ENCODE measurements at places on chromosomes 1 and 21. TPM values are rescaled to one million over a fixed set of nuclear protein-coding genes. Genes with fewer than 3 reads are reported as not detected.

The RHCE gene
- 0.20 TPM for total RNA-seq

The GUCA2A gene
- not detected for total RNA-seq

The NGF gene
- 0.20 TPM for total RNA-seq

The TMEM81 gene
- total RNA-seq = 1.5 TPM

The AADACL3 gene
- total RNA-seq = not detected

The SMIM12 gene
- total RNA-seq = 24.6 TPM

The S100A7A gene
- total RNA-seq = not detected

The RXFP4 gene
- total RNA-seq = not detected

The CYP4Z1 gene
- not detected for total RNA-seq

The C1orf174 gene
- 31.7 TPM for total RNA-seq

The XCL1 gene
- total RNA-seq = not detected

The CD164L2 gene
- not detected for total RNA-seq

The PRKCZ gene
- total RNA-seq = 1.8 TPM

The TSPAN1 gene
- total RNA-seq = 0.20 TPM

The ARHGEF19 gene
- total RNA-seq = 2.6 TPM

The HAO2 gene
- total RNA-seq = not detected

The TMPRSS3 gene
- total RNA-seq = not detected

Measured in subcutaneous preadipocyte (primary cell).